AG04450 (cell line): ENCODE measurements at places on chromosomes 11 and 22. TPM values are rescaled to one million over a fixed set of nuclear protein-coding genes. Genes with fewer than 3 reads are reported as not detected.

DNA sequence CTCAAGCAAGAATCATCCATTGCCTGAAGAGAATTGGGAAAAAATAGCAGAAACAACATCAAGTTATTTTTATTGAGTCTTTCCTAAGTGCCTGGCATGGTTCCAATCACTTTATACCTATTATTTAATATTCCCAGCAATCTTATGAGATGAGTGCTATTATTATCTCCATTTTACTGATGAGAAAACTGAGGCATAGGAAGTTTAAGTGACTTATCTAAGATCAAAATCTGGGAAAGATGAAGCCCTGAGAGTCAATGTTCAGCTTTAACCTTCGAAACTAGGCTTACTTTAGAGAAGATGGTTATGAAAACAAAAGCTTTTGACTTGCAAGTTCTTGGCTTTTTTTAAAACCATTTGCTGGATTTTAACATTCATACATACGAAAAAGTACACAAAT, 141.6 kb downstream of the APIP start:
- no peak for DNase-seq

DNA sequence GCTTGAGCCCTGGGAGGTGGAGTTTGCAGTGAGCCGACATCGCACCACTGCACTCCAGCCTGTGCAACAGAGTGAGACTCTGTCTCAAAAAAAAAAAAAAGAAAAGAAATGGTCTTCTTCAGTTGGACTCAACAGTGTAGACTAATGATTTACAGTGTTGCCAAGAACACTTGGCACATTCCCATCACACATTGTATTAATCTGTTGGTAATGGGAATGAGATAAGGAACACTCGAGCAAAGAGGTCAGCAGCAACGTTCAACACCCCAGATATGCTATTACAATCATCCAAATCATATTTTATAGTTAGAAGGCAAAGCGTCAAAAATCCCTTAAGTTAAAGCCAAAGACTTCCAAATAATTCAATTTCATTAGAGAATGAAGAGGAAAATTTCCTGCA, 14.5 kb downstream of the CDON start:
- DNase-seq = no peak

SLC25A17 gene
- 24.1 and 28.8 TPM in 2 replicates for polyA plus RNA-seq

GRCh38 chr11:17008099-17008498, 6.1 kb downstream of the PLEKHA7 start:
- no peak for DNase-seq

- DNase-seq = no peak
Observed at GRCh38 chr22:36546092-36546804, 17.3 kb upstream of the EIF3D start.

ART1 gene
- polyA plus RNA-seq = not detected in 2 replicates

DNA sequence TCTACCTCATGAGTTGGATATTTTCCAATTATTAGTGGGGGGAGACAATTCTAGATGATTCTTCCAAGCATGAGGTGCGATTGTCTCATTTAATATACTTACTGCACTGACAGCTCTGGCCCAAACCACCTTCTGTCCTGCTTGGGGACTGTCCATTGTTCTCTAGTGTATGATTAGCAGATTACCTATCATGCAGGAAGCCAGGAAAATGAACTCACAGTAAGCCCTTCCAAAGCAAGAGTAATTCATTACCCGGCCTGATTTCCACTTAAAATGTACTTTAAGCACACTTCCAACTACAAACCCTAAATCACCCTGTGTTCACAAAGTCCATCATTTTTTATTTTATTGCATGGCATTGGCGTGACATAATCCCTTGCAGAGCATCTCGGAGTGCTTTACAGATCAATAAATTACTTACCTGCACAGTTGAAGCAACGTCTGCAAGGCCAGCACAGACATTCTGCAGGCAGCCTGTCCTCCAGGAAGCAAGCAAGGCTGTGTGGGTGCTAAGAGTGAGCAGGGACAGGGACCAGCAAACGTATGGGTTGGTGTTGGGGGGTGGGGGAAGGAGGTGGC, 838.2 kb downstream of the NTM start:
- DNase-seq = no peak

NFAM1 gene
- polyA plus RNA-seq = not detected in 2 replicates

GRCh38 chr11:3202305-3202704, 16.3 kb downstream of the MRGPRG start:
- DNase-seq = no peak

GRK3 gene
- polyA plus RNA-seq = 0.52 and 0.72 TPM in 2 replicates

DNA sequence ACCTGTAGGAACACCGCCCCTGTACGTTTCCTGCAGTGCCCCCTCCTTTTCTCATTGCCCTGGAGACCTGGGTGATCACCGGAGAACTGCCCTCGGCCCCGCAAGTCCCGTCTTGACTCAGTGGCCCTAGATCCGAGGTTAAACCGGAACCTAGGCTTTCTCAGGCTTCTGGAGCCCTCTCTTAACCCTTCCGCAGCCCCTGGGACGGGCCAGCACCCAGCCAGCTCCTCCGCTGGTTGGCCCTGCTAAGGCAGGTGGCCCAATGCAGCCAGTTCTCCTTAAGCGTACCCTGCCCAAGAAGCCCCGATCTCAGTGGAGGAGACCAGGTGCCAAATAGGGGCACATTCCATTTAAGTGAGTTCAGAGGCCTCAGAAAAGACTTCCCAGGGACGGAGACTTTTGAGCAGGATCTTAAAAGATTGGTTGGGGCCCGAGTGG, 776 bp downstream of the NLRX1 start:
- no peak for DNase-seq

GRCh38 chr11:104163100-104164027, 583 bp downstream of the PDGFD start:
- DNase-seq = no peak

DNA sequence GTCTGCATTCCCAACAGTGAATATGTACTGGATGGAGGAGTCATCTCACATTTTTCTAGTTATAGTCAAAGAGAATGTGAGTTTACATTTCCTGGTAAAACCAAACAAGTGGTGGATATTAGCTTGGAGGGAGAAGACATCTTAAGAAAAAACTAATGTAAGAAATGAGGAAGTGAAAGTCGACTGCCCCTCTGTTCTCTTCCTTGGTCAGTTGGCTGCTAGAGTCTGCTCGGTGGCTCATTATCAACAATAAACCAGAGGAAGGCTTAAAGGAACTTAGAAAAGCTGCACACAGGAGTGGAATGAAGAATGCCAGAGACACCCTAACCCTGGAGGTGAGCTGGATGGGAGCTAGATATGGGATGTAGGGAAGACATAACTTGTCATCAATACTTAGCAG, 5.8 kb downstream of the SLC22A9 start:
- no peak for DNase-seq

DNA sequence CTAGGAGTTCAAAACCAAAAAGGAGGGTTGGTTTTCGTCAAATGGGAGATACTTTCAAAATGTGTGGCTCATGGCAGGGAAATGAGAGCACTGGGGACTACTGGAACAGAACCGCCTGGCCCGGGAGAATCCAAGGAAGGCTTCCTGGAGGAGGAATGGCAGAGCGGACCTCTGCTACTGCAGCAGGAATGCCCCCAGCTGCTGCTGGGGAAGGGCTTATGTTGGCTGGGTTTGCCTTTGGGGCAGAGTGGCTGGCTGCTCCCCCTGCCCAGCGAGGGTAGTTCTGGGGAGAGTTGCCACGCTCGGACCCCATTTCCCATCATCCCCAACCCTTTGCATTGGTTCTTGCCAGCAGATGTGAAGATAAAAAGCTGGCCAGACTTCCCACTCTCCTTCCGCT, 10.6 kb upstream of the APOBEC3A start:
- no peak for DNase-seq

CD3E gene
- not detected in 2 replicates for polyA plus RNA-seq

RPS6KA4 gene
- 21.9 and 29.6 TPM in 2 replicates for polyA plus RNA-seq

GRCh38 chr11:74085542-74085892, 76.6 kb upstream of the UCP3 start:
- DNase-seq = no peak

- DNase-seq = no peak
Observed at GRCh38 chr11:74474316-74474715, 7.0 kb upstream of the KCNE3 start.

XKR3 gene
- polyA plus RNA-seq = not detected in 2 replicates

- DNase-seq = no peak
Observed at GRCh38 chr22:36417281-36417686, 29.5 kb upstream of the MYH9 start.

DNA sequence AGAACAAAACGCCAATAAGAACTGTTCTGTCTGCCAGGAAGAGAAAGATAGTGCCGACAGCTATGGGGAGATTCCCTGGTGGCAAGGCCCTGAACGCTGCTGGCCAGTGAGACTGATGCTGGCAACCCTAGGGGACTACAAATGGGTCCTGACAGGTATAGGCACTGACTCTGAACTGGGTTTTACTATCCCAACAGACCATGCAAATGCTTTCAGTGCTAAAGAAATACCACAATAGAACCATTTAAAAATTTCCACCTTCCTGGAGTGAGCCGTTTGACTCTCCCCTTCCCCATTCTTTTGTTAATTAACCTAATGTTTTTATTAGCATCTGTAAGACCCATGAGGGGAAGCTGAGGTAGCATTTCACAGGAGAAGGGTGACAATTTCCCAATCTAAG, 25.7 kb downstream of the USP28 start:
- no peak for DNase-seq

GRCh38 chr22:38016182-38017151, 32.1 kb upstream of the SOX10 start:
- no peak for DNase-seq

DNA sequence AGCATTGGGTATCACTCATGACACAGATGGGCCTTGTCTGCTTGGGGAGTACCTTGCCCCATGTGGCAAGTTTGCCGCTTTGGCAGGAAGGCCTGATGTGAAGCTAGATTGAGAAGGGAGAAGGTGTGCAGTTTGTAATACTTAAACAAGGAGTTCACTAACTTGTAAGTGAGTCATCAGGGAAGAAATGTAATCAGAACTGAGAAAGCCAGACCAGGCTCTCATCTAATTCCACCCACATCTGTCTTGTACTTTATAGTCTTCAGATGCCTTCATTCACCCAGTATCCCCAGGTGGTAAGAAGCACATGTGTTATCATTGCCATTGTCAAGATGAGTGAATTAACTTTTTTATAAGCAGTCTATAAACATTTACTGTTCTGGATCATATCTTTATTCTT, 116.0 kb upstream of the DDI1 start:
- DNase-seq = peak; percentile 34

DNA sequence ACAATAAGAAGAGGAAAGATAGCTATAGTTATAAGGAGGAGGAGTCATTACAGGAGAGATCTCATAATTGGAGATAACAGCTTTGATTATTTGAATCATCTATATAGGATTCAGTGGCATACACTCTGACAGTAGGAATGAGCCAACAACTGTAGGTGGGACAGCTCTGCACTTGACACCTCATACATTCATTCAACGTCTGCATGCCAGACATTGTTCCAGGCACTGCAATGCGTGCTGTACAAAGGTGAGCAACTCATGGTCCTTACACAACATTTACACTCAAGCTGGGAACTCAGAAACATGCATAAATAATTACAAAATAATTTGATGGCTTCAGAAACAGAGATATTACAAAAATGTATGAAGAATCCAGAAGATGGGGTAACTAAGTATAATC, 154.3 kb downstream of the MSANTD4 start:
- no peak for DNase-seq

HEPHL1 gene
- polyA plus RNA-seq = 0.02 and 0.04 TPM in 2 replicates

- DNase-seq = no peak
Observed at GRCh38 chr11:2482745-2483144, 37.9 kb downstream of the KCNQ1 start.

DNA sequence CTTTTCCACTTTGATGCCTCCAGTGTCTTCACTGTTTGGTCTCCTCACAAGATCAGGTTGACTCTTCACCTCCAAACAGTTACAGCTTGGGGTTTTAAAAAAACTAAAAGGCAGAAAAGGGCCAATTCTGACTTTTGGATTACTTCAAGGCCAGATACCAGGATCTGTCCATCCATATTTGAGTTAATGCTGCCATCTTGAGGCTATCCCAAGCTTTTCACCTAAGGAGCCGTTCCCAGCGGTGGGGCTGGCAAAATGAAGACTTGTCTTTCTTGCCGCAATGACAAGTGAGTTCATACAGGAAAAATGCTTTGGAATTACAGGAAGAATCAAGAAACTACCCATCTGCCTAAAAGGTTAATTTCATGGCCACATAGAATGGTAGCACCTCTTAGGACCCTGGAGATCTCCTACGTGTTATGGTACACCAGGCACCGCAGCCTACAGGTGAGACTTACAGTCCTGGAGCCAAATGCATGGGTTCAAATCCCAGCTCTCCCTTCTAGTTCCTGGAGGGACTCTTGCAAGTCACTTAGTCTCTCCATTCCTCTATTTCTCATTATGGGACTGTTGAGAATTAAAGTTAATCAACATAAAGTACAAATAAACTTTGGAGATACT, 6.0 kb upstream of the OR5B21 start:
- peak; percentile 52 for DNase-seq

DNA sequence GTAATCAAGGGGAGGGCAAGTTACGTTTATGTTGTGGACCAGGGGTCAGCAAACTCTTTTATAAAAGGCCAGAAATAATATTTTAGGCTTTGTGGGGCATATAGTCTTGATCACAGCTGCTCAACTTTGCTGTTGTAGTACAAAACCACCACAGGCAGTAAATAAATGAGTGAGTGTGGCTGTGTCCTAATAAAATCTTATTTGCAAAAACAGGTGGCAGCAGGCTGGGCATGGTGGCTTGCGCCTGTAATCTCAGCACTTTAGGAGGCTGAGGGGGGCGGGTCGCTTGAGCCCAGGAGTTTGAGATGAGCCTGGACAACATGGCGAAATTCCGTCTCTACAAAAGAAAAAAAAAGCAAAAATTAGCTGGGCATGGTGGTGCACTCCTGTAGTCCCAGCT, 57.9 kb upstream of the NUP160 start:
- no peak for DNase-seq

GRCh38 chr22:21042978-21043859, 2.5 kb upstream of the LRRC74B start:
- no peak for DNase-seq

UPK3A gene
- not detected in 2 replicates for polyA plus RNA-seq

GRCh38 chr11:121669422-121669821, 216.7 kb upstream of the SORL1-AS1 start:
- no peak for DNase-seq

SMC1B gene
- not detected in 2 replicates for polyA plus RNA-seq

DNA sequence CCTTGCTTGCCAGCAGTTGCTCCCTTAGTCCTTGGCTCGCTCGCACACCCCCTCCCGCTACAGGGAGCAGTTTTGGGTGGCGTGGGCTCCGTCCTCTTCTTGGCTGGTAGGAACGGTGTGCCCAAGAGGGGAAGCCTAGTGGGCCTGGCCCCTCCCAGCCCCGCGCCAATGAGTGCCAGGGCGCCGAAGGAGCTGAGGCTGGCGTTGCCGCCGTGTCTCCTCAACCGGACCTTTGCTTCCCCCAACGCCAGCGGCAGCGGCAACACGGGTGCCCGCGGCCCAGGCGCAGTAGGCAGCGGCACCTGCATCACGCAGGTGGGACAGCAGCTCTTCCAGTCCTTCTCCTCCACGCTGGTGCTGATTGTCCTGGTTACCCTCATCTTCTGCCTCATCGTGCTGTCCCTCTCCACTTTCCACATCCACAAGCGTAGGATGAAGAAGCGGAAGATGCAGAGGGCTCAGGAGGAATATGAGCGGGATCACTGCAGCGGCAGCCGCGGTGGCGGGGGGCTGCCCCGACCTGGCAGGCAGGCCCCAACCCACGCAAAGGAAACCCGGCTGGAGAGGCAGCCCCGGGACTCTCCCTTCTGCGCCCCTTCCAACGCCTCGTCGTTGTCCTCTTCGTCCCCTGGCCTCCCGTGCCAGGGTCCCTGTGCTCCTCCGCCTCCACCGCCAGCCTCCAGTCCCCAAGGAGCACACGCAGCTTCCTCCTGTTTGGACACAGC, 1.6 kb downstream of the C11orf87 start:
- DNase-seq = no peak
